ENCODE measurements at places on chromosomes 5 and 9.

DNA sequence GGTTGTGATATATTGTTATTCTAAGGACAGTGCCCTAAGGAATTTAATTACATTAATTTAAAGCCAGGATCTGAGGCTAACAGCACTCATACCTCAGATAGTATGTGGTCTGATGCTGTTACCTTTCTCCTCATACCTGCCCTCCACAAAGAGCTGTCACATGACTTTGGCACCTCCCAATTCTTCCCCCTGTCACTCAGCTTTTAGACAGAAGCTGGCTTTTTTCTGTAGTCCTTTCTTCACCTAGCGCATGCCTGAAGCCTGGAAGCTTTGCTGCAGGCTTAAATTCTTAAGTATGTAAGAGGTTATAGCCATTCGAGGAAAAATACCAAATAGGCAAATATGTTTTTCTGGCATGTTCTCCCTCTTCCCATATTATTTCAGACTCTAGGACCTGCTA, 61.0 kb upstream of the ADAMTS19 start:
- no peak for DNase-seq

DNA sequence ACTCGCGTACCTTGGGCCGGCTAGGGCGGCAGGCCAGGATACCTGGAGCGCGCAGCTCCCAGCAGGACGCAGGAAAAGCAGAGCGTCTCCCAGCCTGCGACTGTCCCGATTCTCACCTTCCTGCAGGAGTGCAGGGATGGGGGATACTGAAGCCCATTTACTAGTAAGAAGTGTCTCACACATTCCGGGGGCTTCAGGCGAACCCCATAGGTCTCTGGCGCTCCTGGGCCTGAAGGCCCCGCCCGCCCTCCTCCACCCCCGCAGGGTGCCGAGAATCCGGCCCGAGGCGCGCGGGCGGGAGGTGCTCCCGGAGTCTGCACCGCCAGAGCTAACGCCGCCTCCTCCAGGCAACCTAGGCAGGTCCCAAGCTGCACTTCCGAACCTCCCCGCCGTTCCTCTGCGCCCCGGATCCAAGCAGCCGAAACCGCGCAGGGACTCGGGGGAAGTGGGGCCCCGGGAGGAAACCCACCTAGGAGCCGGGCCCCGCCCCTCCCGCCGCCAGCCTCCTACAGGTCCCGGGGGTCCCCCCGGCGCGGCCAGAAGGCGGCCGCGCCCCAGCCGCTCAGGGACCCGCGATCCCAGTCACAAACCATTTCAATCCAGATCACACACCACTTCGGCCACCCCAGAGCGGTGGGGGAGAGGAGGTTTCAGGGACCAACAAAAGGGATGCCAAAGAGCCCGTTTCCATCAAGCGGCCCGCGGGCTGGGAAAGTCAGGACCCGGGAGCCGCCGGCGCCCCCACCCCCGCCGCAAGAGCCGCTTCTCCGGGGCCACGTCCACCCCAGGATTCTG, 1.2 kb downstream of the ROR2 start:
- DNase-seq: peak; percentile 64

DNA sequence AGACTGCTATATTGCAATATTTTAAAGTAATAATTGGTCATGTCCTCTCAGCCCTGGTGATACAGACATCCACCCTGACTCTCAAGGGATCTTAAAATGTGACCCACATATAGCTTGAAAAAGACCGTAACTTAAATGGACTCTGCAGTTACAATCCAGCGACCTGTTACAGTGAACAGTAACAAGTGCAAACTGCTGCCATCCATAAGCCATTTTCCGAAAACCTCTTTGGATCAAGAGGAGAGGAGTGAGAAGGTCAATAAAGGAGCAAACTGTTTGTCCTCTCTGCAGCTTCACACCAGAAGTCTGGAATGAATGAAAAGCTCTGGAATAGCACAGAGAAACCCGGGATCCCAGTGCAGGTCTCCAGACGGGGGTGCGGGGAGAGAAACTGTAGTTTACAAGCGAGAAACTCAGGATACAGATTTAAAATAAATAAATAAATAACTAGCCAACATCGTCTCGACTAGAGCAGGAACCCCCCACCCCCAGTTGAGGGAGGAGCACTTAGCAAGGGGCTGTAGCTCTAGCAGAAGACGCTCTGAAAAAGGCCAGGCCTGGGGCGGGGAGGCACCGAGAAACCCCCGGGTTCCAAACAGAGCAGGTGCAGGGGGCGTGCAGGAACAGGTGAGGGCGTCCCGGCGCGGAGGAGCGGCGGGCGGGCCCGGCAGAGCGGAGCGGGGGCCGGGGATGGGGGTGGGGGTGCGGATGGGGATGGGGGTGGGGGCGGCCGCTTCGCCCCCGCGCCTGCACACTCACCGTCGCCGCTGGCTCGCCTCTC, 572 bp downstream of the ZDHHC21 start:
- DNase-seq: peak; percentile 27

DNA sequence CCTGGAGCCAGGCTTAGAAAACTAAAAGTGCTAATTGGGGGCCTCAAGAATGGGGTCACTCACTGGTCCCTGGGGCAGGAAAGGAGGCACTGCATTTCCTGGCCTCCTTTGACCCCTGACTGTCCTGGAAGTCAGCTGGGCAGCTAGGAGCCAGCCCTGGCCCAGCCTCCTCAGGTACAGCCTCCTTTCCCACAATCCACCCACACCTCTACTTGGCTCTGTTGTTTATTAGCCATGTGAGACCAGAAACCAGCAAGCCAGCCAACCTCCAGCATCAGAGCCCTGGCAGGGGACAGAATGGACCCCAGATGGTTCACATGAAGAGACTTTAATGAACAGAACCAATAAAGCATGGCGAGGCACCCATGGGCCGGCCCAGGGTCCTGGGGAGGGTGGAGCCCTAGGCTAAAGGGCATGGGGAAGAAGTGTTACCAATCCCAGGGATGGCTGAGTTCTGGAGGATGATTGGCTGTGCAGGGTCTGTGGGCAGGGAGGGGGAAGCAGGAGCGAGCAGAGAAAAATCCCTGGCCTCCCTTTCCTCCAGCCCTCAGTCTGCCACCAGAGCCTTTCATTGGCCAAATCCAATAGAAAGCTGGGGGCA, 55.3 kb upstream of the ANGPTL2 start:
- DNase-seq: no peak

Data from AG20443 (cell line).